ENCODE measurements at places on chromosomes 6 and 20.

DNA sequence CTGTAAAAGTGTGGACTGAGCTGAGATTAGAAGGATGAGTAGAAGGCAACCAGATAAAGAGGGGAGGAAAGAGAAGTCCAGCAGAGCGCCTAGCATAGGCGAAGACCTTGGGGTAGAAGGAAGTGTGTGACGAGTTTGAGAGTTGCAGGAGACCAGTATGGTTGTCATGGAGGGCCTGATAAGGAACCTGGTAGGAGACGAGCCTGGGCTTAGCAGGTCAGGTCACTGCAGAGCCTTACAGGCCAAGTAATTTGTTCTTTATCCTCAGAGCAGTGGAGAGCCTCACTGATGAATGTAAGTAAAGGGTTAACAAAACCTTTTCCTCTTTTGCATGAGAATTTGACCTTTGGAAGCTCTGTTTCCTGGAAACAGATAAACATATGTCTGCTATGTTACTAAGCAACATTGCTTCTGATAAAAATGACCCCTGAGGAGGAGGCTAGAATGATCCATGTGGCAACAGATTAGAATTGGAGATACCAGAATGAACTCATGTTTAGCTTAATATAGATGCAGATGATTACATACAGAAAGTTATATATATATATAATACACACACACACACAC is 2.9 kb upstream of the TMEM74B start:
- no peak overlapping the region for H3K27ac ChIP-seq
- no peaks in the 10 kb centered on the region for H3K4me1 ChIP-seq
- H3K36me3 ChIP-seq = no peaks in the 10 kb centered on the region

- no peaks in the 10 kb centered on the region for H3K27me3 ChIP-seq
- H3K4me3 ChIP-seq = no peak overlapping the region
- H3K27ac ChIP-seq = no peak overlapping the region
- no peaks in the 10 kb centered on the region for H3K36me3 ChIP-seq
- no peaks in the 10 kb centered on the region for H3K4me1 ChIP-seq
These were observed 43.4 kb downstream of the SMPDL3A start for GRCh38 chr6:122832459-122832858.

GRCh38 chr6:127381384-127381783 is 38.0 kb upstream of the ECHDC1 start:
- no peak overlapping the region for H3K4me3 ChIP-seq
- H3K4me1 ChIP-seq = no peaks in the 10 kb centered on the region
- H3K27ac ChIP-seq = no peak overlapping the region
- DNase-seq = no peak
- H3K27me3 ChIP-seq = no peaks in the 10 kb centered on the region
- no peaks in the 10 kb centered on the region for H3K36me3 ChIP-seq

GRCh38 chr6:106325336-106326178 is at the start of gene ATG5:
ATG5 (minus strand) TSS chr6:106325760; CDS start chr6:106316208, 9,552 bp downstream.
- no peaks in the 10 kb centered on the region for H3K27me3 ChIP-seq
- no peaks in the 10 kb centered on the region for H3K36me3 ChIP-seq
- DNase-seq = peak; percentile 99

- H3K27ac ChIP-seq = no peak overlapping the region
- no peaks in the 10 kb centered on the region for H3K4me1 ChIP-seq
- H3K4me3 ChIP-seq = no peak overlapping the region
- peaks cover 4% of the 10 kb centered on the region for H3K27me3 ChIP-seq
- no peaks in the 10 kb centered on the region for H3K36me3 ChIP-seq
These were observed 2.4 kb downstream of the F13A1 start for GRCh38 chr6:6317825-6318733.

DNA sequence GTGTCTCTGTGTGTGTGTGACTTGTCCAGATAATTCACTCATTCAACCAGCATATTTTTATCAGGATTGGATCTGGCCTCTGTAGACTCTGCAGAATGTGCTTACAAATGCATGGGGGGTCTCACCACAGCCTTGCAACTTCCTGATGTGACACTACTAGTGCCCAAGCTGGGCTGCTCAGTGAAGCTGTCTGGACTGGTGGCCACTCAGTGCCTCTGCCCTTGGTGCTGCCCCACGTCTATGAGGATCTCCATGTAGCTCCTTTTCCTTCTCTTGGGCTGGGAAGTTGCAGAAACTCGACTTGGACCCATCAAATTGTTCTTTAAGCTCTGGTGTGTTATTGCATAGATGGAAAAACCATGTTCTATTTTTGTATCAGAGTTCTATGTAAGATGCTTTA is 75.8 kb downstream of the NRN1 start:
- DNase-seq = no peak
- no peak overlapping the region for H3K27ac ChIP-seq
- no peaks in the 10 kb centered on the region for H3K36me3 ChIP-seq
- no peak overlapping the region for H3K4me3 ChIP-seq
- H3K27me3 ChIP-seq = no peaks in the 10 kb centered on the region
- H3K4me1 ChIP-seq = no peaks in the 10 kb centered on the region

DNA sequence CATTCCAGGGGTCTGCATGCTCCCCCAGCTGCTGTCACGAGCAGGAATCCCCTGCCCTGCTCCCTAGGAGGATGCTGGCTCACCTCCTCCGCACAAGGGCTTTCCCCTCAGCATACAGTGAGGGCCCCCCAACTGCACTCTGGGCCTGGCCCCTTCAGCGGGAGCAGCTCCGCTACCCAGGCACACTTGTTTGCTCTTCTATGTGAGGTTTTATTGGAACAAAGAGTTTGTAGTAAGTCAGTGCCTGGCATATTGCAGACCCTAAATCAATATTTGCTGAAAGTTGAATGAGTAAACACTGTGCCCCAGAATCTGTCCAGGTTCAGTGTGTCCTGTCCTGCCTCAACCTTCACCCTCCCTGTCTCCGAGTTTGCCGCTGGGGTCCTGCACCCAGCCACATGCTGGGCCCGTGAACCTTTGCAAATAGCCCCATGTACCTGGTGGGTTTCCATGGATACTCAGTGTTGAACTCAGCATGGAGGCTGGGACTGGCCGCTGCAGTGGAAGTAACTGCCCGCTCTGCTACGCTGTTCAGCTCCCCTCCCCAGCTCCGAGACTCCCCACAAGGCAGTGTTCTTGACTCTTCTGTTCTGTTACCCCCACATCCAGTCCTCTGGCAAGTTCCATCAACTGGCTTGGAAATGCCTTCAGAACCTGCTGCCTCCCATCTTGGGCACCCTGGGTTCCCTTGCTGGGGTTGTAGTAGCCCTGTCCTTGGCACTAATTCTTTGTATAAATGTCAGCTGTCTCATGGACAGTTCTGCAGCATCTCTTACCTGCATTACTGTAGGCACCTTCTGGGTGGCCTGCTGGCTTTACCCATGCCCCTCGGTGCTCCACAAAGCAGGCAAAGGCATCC is 15.7 kb downstream of the SLC22A1 start:
- H3K36me3 ChIP-seq = no peaks in the 10 kb centered on the region
- no peak overlapping the region for H3K4me3 ChIP-seq
- DNase-seq = no peak
- peak overlapping the region; percentile 55 for H3K27ac ChIP-seq
- no peaks in the 10 kb centered on the region for H3K27me3 ChIP-seq
- H3K4me1 ChIP-seq = peaks cover 3% of the 10 kb centered on the region

DNA sequence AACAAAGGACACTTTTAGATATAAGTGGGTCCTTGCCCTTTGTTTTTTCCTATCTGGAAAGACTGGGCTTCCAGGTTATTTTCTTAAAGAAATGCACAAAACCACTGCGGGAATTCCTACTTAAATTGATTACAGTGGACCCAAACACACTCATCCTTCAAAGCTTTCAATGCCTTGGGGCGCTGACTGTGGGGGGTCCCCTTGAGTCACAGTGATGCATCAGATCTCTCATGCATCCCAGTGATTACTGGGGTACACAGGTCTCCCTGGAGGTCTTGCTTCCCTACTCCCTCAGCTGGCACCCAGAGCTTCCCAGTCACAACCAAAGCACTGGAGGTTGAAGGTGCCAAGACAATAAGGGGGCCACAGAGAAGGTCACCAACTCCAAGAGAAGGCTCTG is 20.7 kb downstream of the ABHD12 start:
- H3K27me3 ChIP-seq = no peaks in the 10 kb centered on the region
- no peaks in the 10 kb centered on the region for H3K36me3 ChIP-seq
- H3K27ac ChIP-seq = no peak overlapping the region
- H3K4me1 ChIP-seq = no peaks in the 10 kb centered on the region

GRCh38 chr6:100096936-100097335 is 102.9 kb upstream of the MCHR2 start:
- no peak overlapping the region for H3K27ac ChIP-seq
- DNase-seq = no peak
- no peaks in the 10 kb centered on the region for H3K36me3 ChIP-seq
- no peaks in the 10 kb centered on the region for H3K27me3 ChIP-seq

DNA sequence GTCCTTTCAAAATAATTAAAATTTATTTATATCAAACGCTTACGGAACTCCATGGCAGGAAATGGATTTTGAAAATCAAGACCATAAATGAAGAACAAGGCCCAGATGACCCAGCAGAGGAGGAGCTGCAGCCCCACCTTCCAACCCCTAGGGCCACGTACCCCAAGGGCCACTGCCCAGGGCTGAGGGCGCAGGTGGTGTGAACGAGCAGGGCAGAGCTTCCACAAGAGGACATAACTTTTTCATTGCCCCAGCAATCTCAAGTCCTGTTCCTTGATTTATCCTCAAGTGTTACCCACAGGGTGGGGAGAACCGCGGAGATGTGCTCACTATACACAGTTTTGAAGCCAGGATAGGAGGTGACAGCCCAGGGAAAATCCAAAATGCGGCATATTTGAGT is 42.8 kb downstream of the PSMG4 start:
- no peaks in the 10 kb centered on the region for H3K36me3 ChIP-seq
- peak; percentile 4 for DNase-seq
- H3K4me3 ChIP-seq = no peak overlapping the region
- no peaks in the 10 kb centered on the region for H3K4me1 ChIP-seq

DNA sequence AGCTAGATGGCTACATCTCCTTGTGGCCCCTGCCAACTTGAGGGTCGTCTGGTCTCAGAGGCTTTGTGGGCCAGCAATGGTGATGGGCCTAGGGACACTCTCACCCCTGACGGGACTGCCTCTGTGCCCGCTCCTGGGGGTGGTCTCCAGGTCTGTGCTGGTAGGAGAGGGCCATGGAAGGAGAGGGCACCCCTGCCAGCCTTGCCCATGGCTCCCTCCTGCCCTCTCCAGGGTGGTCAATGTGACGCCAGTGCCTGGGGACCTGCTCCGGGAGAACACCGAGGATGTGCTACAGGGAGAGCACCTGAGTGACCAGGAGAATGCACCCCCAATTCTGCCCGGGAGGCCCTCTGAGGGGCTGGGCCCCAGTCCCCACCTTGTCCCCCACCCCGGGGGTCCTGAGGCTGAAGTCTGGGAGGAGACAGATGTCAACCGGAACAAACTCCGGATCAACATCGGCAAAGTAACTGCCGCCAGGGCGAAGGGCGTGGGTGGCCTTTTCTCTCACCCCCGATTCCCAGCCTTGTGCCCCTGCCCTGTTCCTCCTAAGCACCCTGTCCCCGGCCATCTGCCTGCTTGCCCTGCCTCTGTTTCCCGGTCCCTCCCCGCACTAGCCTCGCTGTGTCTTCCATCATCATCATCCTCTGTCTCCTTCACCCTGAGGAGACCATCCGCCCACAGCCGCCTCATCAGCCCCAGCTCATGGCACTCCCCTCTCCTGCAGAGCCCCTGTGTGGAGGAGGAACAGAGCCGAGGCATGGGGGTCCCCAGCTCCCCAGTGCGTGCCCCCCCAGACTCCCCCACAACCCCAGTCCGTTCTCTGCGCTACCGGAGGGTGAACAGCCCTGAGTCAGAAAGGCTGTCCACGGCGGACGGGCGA is 15.8 kb downstream of the TTBK1 start:
- no peak overlapping the region for H3K27ac ChIP-seq
- H3K27me3 ChIP-seq = no peaks in the 10 kb centered on the region
- no peak for DNase-seq
- no peaks in the 10 kb centered on the region for H3K36me3 ChIP-seq
- H3K4me3 ChIP-seq = no peak overlapping the region

GRCh38 chr6:37865504-37865903 is 46.0 kb downstream of the ZFAND3 start:
- no peaks in the 10 kb centered on the region for H3K27me3 ChIP-seq
- H3K4me1 ChIP-seq = no peaks in the 10 kb centered on the region
- DNase-seq = no peak
- H3K27ac ChIP-seq = no peak overlapping the region

DNA sequence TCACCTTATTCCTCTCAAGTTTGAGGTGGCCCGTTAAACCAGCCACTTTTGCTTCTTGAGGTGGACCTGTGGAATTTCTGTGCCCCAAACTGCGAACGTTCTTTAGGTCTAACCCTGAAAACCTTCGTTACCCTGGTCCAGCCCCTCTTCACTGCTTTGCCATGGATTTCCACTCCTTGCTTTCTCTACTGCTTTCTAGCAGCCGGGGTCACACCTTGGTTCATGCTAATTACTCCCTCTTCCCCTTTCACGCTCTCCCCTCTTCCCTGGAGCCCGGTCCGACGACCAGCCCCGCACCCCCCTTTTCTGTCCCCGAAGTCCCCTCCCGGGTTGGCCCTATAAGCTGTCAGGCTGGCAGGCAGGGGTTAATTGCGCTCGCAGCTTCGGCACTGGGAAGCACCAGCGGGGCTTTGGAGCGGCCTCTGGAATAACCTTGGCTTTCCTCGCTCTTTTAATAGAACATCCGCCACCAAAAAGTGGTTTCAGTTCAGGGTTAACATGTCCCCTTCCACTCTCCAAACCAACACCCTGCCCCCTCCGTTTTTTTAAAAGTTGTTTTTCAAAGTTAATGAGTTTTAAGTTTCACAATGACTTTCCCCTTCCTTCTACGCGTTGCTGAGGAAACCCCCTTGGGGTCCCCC is 1.4 kb upstream of the HIVEP1 start:
- H3K4me1 ChIP-seq = no peaks in the 10 kb centered on the region
- peak overlapping the region; percentile 96 for H3K27ac ChIP-seq
- no peaks in the 10 kb centered on the region for H3K36me3 ChIP-seq
- DNase-seq = peak; percentile 68
- H3K4me3 ChIP-seq = peak overlapping the region; percentile 87

- no peak overlapping the region for H3K27ac ChIP-seq
- no peak overlapping the region for H3K4me3 ChIP-seq
- no peaks in the 10 kb centered on the region for H3K4me1 ChIP-seq
- H3K36me3 ChIP-seq = no peaks in the 10 kb centered on the region
These were observed 57.5 kb upstream of the SLC4A11 start for GRCh38 chr20:3296261-3297078.

GRCh38 chr20:25858495-25859425 is 162.1 kb upstream of the ZNF337 start:
- no peak overlapping the region for H3K4me3 ChIP-seq
- H3K27me3 ChIP-seq = no peaks in the 10 kb centered on the region
- no peaks in the 10 kb centered on the region for H3K4me1 ChIP-seq
- H3K36me3 ChIP-seq = no peaks in the 10 kb centered on the region

- no peaks in the 10 kb centered on the region for H3K36me3 ChIP-seq
- H3K4me1 ChIP-seq = no peaks in the 10 kb centered on the region
- no peak overlapping the region for H3K27ac ChIP-seq
- no peaks in the 10 kb centered on the region for H3K27me3 ChIP-seq
These were observed 126.1 kb downstream of the PLEKHG1 start for GRCh38 chr6:150725795-150726194.

DNA sequence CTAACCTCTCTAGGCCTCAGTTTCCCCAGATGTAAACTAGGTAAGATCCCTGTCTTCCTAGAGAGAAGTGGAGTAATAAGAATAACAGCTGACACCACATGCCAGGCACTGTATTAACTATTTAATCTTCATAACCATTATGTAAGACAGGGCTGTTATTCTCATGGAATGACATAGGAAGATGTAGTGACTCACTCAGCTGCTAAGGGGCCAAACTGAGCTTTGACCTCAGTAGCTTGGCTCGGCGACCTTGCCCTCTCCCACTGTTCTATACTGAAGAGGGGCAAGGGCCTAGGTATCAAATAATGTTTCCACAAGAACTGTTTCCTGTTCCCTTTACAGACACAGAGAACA is 2.9 kb upstream of the MDGA1 start:
- H3K36me3 ChIP-seq = no peaks in the 10 kb centered on the region
- no peaks in the 10 kb centered on the region for H3K4me1 ChIP-seq
- no peak for DNase-seq
- no peak overlapping the region for H3K27ac ChIP-seq

GRCh38 chr6:51049983-51050877 is 231.6 kb downstream of the TFAP2B start:
- H3K4me1 ChIP-seq = no peaks in the 10 kb centered on the region
- no peak for DNase-seq
- H3K27me3 ChIP-seq = no peaks in the 10 kb centered on the region
